Placental pericyte (primary cell): ENCODE measurements at places on chromosomes 6 and 20. TPM values are rescaled to one million over a fixed set of nuclear protein-coding genes. Genes with fewer than 3 reads are reported as not detected.

SLCO4A1 gene
- 0.44 and 6.6 TPM in 2 replicates for total RNA-seq

TRIM39 gene
- 18.3 and 19.5 TPM in 2 replicates for total RNA-seq

B3GAT2 gene
- under 0.01 TPM in 1 of 2 replicates, not detected in the other for total RNA-seq

EPB41L2 gene
- 30.6 and 67.4 TPM in 2 replicates for total RNA-seq

METTL24 gene
- not detected in 2 replicates for total RNA-seq

GPR63 gene
- total RNA-seq: 0.22 and 0.57 TPM in 2 replicates
